ENCODE measurements at places on chromosomes 1 and 21. TPM values are rescaled to one million over a fixed set of nuclear protein-coding genes. Genes with fewer than 3 reads are reported as not detected.

The IQGAP3 gene
- 0.98 TPM for total RNA-seq

The FCRL2 gene
- not detected for total RNA-seq

The GBP6 gene
- 0.69 TPM for total RNA-seq

The UHMK1 gene
- 27.1 TPM for total RNA-seq

The MAN1C1 gene
- total RNA-seq, result 7.3 TPM

The ALX3 gene
- total RNA-seq, result not detected

The ADORA1 gene
- 7.3 TPM for total RNA-seq

The GRIK3 gene
- total RNA-seq, result 0.34 TPM

The LAMC2 gene
- 33.0 TPM for total RNA-seq

The ACTL8 gene
- not detected for total RNA-seq

The ABCA4 gene
- total RNA-seq, result 5.3 TPM

The LORICRIN gene
- 731 TPM for total RNA-seq

The SPTA1 gene
- 0.02 TPM for total RNA-seq

The ZBTB8A gene
- total RNA-seq, result 2.7 TPM

The SLC44A5 gene
- total RNA-seq, result 0.39 TPM

The LCE1B gene
- total RNA-seq, result 235 TPM

The CRNN gene
- 7.0 TPM for total RNA-seq

The ERG gene
- total RNA-seq, result 12.5 TPM

The OR2T3 gene
- total RNA-seq, result not detected

The KPNA6 gene
- total RNA-seq, result 44.4 TPM

The TNFRSF25 gene
- 56.7 TPM for total RNA-seq

The CLCA2 gene
- 29.8 TPM for total RNA-seq

The NECTIN4 gene
- 176 TPM for total RNA-seq

The LRRC47 gene
- 49.6 TPM for total RNA-seq

The PEAR1 gene
- total RNA-seq, result 10.2 TPM

The GSTM5 gene
- total RNA-seq, result 0.23 TPM

The LCK gene
- total RNA-seq, result 2.2 TPM

The ZSWIM5 gene
- total RNA-seq, result 2.2 TPM

The ETS2 gene
- total RNA-seq, result 346 TPM

The ATP1A4 gene
- total RNA-seq, result not detected

The OR2T2 gene
- not detected for total RNA-seq

The ELAPOR1 gene
- total RNA-seq, result 16.4 TPM

The TGFBR3 gene
- 106 TPM for total RNA-seq

The ITLN2 gene
- 1.2 TPM for total RNA-seq

The FAF1 gene
- 48.1 TPM for total RNA-seq

The FCRLB gene
- 1.6 TPM for total RNA-seq

The PLA2G2F gene
- total RNA-seq, result 23.2 TPM

The FOXO6 gene
- 1.6 TPM for total RNA-seq

The ANGPTL3 gene
- total RNA-seq, result not detected

The SLC9C2 gene
- not detected for total RNA-seq

The OR2L8 gene
- total RNA-seq, result not detected
